8988T (cell line): ENCODE measurements at places on chromosomes 6 and 20.
A peak's percentile ranks its signal among the peaks of the same experiment; 100 is the strongest.

GRCh38 chr20:63296531-63297299 is 3.7 kb downstream of the COL20A1 start:
- DNase-seq: no peak

DNA sequence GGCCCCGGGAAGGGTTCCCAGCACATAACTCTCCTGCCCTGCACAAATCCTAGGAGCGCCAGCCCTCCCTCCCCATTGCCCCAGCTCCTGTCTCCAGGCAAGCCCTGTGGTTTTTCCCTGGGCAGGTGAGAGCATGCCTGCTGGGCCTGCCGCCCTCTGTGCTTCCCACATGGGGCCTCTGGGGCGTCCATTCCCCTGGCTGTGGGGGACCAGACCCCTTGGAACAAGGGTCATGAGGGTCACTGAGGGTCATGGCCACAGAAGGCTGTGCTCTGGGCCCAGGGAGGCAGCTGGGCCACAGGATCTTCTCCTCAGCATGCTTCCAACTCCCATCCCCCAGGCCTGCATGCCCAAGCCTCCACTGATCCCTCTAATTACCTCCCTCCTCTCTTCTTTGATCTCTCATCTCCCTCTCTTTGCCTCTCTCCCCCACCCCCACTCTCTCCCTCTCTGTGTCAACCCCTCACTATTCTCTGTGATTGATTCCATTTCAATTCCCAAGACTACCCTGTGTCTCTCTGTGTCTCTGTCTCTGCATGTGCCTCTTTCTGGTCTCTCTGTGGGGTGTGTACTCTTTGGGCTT is 6.1 kb downstream of the MDFI start:
- peak; percentile 3 for DNase-seq

- DNase-seq: no peak
Measured at GRCh38 chr6:116364321-116364720, 6.4 kb upstream of the DSE start.

DNA sequence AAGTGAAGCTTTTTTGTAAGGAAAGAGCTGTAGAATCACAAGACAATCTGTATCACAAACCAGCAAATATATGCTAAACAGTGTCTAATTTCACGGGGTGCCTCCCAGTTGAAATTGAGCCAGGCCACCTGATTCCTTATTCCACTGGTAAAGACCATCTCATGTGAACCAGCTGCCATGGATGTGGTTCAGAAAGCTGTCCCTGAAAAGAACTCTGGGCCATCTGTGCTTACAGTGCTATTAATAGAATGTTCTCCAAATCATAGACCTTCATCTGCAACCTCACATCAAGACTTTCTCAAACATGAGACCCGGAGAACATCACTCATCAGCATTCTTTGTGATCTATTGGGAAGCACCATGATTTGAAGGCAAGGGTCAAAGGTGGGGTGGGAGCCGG is 89.7 kb downstream of the FBXO5 start:
- no peak for DNase-seq

- DNase-seq: no peak
Measured at GRCh38 chr6:157236040-157236725, 87.1 kb downstream of the TMEM242 start.

- no peak for DNase-seq
Measured at GRCh38 chr6:125196613-125197012, 43.0 kb downstream of the TPD52L1 start.

GRCh38 chr6:24051942-24052589 is 73.9 kb upstream of the NRSN1 start:
- DNase-seq: no peak

DNA sequence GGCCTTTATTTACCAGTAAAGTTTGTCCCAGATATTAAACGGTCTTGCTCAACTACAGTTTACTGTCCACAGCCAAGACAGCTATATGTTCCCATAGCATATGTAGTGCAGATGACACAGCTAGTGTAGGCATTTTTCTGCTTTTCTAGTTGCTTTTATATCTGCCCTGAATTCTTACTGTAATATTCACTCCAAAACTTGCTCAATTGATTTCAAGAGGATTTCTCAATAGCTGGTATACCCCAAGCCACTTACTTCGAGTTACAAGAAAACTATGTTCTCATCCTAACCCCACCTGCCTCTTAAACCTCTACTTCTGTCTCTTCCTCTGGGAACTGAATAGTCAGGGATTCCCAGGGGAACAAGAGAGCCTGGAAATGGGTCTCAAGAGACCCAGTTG is 18.9 kb upstream of the ROS1 start:
- no peak for DNase-seq

DNA sequence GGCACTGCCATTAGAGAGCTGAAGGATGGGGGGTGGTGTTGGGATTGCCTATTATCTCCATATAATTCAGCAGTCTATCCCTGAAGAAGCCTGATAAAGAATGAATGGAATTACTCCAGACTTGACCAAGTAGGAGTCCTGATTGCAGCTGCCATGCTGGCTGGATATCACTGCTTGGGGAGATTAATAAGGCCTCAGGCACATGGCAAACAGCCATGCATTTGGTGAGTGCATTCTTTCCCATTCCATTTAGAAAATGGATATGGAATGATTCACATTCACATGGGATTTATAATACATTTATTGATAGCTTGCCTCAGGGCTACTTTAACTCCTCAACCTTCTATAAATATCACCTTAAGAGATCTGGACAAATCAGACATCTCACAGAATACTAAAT is 49.6 kb upstream of the HLA-A start:
- DNase-seq: no peak

DNA sequence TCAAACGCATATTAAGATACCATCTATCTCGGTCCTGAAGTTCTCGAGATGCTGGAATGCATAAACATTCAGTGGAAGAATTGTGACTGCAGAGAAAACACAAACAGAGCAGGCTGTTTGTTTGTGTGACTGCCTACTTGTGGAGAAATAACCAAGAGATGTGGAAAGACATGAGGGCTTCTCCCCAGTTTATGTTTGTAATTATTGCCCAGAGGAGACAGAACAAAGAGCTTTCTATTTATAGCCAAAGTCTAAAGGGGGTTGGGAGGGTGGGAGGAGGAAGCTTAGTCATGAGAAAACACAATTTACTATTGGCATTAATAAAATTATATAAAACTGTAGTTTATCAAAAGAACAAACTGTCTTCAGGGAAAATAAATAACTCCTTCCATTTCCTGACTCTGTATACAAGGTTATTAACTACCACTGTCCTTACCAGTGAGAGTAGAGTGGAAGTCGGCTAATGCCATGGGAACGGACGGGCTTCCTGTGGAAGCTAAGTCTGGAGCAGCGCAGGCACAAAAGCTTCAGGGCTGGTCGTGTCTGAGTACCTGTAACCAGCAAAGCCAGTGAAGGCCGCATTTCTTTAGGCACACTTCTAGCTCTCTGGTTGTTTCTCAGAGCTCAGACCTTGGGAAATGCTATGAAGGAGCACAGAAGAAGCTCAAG is 200.2 kb upstream of the SUPT3H start:
- no peak for DNase-seq

DNA sequence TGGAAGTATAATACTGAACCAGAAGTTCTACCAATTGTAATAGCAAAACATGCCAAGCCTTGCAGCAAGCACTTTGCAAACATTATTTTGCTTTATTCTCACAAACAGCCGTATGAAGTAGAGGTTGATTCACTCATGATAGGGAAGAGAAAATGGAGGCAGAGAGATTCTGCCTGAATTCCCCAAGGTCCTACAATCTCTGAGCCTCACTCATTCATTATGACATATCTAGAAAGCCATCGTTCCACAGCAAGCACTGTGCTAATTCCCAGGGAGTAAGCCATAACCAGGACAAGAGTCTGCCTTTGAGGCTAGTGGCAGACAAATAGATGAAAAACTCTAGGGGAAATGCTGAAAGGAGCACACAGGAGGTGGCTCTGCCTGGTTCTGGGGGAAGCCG is 288.0 kb downstream of the TSHZ2 start:
- DNase-seq: no peak

GRCh38 chr20:43983359-43983758 is 68.7 kb downstream of the TOX2 start:
- no peak for DNase-seq

DNA sequence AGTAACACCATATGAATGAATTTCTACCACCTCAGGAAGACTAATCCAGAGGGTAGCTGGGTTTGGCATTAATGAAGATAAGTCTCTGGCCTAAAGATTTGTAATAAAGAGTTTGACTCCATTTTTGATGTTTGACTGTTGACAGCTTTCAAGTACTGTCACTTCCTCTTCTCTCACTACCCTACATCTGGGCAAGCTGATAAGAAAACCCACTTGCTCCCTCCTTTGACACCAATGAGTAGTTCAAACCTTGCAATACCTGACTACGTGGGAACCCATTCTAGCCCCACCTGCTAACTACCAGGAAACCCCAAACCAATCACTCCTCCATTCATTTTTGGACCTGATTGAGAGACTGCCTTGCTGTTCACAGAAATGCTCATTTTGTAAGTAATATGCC is 621.5 kb downstream of the TENT5A start:
- no peak for DNase-seq

- no peak for DNase-seq
Measured at GRCh38 chr6:43886067-43886461, 116.1 kb downstream of the VEGFA start.

DNA sequence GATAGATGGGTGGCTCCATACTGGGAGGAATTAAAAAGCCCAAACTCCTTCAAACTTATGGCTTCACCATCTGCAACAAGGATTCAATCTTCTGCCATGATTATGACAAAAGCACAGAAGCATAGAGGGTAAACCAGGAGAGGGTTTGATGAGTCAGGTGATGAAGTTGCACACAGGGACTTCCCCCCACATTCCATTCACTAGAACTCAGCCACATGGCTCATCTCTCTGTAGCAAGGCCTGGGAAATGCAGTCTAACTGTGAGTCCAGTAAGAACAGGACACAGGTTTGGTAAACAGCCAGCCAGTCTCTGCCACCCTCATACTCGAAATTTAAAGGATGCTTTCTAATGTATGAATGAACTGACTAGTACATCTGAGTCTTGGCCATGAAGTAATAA is 142.9 kb downstream of the HIVEP2 start:
- peak; percentile 17 for DNase-seq

DNA sequence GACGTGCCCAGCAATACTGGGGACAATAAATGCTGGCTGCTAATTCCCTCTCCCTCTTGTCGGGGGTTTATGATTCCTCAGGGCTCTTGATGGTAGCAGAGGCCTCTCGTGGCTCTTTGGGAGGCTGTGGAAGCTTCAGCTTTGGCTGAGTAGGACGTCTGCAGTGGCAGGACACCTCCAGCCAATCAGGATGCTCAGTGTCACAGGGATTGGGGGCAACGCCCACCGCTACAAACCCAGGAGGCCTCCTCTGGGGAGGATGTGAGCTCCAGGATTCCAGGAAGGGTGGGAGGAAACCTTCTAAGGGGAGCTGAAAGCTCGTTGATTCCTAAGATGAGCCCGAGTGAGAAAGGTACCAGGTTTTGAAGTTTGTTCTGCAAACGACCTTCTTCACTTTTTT is 19.4 kb downstream of the RSPO4 start:
- DNase-seq: no peak

GRCh38 chr6:132023490-132023889 is 72.3 kb upstream of the CCN2 start:
- DNase-seq: no peak

DNA sequence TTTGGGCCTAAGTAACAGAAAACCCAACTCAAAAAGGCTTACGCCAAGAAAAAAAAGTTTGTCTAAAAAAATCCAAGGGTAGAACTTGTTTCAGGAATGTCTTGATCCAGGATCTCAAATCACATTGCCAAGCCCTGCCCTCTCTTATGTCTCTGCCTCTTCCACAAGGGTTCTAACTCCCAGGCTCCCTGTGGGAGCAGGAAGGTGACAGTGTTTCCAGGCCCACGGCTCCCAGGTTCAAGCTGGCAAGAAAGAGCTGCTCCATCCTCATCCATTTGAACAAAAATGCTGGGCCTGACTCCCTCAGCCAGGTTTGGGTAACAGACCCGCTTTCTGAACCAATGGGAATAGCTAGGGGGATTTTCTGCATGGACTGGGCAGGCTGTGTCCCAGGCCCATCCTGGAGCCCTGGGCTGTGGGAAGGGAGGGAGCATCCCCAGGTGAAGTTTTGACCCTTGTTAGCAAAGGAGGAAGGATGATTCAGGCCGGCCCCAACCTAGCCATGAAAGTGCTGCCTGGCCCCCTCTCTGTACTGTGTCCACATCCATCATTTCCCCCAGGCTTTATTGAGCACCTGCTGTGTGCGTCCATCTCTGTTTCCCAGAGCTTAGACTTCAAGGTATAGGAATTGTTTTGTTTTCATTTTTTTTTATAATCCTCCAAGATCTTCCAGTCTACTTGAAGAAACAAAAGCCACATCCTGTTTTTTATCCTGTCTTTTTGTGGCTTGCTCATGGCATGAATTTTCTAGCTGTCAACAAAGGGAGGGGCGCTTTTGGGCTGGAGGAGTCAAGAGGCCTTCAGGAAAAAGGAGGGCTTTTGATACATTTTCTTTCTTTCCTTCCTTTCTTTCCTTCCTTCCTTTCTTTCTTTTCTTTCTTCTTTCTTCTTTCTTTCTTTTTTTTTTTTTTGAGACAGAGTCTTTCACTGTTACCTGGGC is 159.8 kb downstream of the TFAP2C start:
- no peak for DNase-seq

GRCh38 chr6:113565306-113565705 is 291.8 kb upstream of the MARCKS start:
- no peak for DNase-seq

DNA sequence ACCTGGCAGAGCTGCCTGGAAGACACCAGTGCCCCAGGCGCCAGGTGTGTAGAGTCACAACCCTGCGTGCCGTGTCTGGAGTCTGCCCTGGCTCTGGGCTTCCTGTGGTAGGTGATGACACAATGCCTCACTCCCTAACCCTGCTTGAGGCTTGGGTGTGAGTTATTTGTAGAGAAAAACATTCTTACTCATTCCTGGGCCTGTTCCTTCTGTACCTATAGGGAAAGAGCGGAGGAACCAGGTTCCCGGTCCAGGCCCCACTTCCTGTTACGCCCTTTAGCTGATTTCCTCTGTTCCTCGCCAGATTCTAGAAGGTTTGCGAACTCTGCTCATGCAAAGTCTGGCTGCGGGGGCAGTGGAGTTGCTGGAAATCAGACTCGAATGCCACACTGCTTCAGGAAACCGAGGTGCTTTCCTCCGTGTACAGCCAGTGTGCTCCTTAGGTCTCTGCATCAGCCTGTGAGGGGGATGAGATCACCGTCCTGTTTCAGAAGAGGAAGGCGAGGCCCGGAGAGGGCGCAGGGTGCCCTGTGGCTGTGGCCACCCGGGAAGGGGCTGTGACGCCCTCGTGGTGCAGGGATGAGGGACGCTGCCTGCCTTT is 67.1 kb upstream of the DUSP22 start:
- no peak for DNase-seq

DNA sequence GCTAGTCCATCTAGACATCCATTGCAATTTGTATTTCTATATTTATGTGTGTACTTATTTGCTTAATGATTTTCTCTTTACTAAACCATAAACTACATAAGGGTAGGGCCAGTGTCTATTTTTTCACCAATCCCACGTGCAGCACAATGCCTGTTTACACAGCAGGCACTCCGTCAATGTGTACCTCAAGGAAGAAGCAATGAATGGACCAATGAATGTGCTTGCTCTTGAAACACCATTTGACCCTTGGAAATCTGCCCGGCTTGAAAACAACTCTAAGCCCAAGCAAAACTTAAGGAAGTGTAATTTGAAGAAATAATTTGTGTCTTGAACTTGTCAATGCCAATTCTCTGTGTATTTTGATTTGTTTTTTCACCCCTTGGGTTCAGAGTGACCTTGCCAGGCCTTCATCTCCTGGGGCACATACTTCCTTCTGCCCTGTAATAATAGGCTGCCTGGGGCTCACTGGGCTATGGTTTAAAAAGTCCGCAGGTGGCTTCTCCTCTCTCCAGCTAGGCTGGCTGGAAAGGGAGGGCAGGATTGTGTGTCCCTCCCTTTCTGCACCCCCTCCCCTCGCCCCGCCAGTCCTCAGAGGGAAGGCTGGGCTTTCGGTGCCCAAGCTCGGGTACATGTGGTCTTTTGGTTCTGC is 140.8 kb upstream of the ARMC2 start:
- no peak for DNase-seq
